Activated CD4-positive, alpha-beta T cell treated with anti-CD3 and anti-CD28 coated beads for 48 hours (primary cell): ENCODE measurements at places on chromosomes 1 and 21.
A peak's percentile ranks its signal among the peaks of the same experiment; 100 is the strongest.

GRCh38 chr1:173870252-173871075, 2.3 kb downstream of the ZBTB37 start:
- peak; percentile 46 for DNase-seq

DNA sequence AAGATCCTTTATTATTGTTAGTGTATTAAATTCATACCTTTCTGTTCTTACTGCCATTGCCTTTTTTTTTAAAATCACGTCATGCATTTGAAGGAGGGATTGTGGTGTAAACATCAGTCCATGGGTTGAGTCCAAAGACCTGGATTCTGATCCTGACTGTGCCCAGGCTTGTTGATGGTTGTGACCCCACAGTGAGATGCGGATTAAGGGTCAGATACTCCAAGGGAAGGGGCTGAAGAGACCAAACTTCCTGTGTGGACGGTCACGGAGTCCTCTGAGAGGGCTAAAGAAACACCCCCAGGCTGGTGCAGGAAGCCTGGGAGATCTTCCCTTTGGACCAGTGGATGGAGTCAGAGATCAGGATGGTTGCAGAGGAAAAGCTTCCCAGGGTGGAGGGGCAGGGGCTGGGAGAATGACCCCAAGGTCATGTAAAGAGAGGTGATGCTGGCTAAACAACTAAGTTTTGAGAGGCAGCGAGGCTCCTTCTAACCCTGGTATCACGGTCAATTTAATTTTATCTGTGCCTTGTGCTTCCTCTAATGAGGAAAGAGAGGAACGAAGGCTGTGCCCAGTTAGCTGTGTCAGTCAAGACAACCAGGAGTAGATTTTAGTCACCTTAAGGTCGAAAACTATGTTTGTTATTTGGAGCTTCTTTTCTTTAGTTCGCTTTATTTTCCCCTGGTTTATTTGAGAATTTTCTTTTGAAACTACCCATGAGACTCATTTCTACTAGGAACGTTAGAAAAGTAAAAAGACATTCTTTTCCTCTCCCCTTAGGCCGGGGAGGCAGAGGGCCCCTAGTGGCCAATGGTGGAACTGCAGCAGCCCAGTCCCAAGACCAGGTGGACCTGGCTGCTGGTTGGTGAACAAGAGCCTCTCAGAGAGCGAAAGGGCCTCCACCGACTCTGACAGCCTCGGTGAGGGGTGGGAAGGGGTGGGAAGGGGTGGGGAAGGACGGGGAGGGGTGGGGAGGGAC, 8.7 kb upstream of the GPR161 start:
- DNase-seq = peak; percentile 92

DNA sequence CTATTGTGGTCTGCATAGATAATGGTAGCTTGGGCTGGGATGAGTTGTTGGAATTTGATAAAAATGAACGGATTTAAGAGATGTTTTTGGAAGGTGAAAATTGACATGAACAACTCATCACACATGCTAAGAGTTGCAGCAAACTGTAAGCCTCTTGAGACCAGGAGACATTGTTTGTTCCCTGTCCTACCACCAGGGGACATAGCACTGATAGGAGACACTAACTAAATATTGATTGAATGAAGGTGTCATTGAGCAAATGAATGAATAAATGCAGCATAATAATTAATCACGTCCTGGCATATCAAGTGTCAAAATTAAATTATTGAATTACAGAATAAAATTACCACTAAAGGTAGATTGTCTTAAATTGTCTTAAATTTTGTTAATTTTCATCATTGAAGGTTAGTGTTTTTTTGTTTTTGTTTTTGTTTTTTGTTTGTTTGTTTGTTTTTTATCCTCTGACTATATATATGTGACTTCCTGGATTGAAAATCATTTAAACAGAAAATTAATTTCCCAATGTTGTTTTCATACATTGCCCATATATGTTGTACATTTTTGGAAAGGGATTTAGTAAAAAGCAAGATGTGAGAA, 285.3 kb upstream of the C1orf105 start:
- peak; percentile 14 for DNase-seq

- DNase-seq = no peak
These were observed 29.4 kb upstream of the PIGV start for GRCh38 chr1:26758358-26758757.

- DNase-seq = peak; percentile 67
These were observed 629 bp downstream of the CTNNBIP1 start for GRCh38 chr1:9909234-9910046.
